Stimulated activated naive CD4-positive, alpha-beta T cell (primary cell): ENCODE measurements at places on chromosomes 6 and 20.

DNA sequence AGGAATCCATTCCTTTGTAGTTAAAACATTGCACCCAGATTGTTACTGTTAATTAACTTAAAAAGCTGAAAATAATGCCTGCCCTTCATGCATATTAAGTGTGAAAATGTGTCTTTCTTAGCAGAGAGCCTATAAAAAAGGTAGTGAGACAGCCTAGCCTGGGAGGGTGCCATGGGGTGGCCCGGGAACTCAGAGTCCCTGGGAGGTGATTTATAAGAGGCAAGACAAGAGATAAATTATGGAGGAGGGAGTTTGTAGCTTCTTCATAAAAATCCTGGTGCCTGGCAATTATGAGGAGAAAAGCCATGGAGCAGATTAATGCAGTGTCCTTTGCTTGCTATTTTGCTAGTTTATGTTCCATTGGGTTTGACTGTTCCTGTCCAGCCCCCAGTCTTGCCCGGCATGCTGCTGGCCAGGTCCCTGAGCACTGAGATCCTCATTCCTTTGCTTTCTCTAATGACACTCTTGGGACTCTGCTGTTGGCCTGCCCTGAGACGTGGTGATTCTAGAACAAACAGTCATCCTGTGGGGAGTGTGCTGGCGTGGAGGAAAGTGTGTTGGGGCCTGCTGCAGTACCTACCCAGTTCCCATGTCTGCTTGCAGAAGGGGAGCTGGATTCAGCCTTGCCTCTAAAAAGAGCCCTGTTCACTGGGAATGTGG is 4.2 kb downstream of the MLN start:
- DNase-seq: no peak

DNA sequence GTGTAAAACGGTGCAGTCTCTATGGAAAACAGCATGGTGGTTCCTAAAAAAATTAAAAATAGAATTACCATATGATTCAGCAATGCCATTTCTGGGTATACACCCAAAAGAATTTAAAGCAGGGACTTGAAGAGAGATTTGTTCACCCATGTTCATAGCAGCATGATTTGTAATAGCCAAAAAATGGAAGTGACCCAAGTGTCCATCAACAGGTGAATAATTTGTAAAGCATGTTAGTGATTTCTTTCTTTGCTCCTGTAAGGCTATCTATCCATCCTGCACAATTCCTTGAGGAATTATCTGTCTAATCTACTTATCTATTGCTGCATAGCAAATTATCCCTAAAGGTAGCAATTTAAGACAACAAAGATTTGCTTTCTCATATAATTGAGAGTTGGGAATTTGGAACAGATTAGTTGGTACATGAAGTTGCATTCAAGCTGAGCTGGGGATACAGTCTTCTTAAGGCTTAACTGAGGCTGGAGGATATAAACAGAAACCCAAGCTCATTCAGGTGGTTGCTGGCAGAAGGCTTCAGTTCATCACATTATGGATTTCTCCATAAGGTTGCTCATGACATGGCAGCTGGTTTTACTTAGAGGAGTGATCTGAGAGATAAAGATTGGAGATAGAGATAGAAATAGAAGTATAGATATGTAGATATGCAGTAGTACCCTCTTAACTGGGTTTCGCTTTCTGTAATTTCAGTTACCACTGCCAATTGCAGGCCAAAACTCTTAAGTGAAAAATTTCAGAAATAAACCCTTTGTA is 62.0 kb downstream of the IL22RA2 start:
- no peak for DNase-seq

- DNase-seq: no peak
Measured at GRCh38 chr6:123769431-123769830, 34.2 kb upstream of the NKAIN2 start.

DNA sequence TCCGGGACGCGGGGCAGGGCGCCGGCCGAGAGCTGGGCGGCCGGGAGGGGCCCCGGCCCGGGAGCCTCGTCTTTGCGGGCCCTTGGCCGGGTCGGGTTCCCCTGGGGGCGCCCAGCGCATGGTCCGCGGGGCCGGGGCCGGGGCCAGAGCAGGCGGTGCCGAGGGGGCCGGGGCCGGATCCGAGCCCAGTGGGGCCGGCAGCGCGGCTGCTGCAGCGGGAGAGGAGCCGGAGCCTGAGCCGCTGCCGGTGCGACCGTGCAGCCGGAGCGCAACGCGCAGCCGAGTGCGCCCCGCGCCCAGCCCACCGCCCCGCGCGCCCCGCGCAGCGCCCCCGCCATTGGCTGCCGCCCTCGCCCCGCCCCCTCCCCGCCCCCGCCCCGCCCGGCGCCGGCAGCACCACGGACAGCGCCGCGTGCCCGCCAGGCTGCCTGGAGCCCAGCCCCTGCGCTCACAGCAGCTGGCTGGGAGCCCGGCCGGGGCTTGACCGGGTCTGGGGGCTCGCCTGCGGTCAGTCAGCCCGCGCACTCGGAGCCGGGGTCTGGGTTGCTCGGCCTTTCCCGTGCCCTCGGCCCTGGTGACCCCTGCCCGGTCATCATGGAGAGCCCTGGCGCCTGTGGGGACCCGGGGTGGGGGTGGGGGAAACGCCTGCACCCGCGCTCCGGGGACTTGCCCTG is at the start of gene HRH3:
Gene HRH3 (minus strand): TSS at position 287 of the 674 bp plus-strand sequence. CDS start 308 bp downstream, outside the sequence.
- peak; percentile 57 for DNase-seq

- DNase-seq: no peak
Measured at GRCh38 chr6:51300510-51300909, 481.8 kb downstream of the TFAP2B start.

GRCh38 chr6:149065658-149066556 is 251.6 kb upstream of the TAB2 start:
- DNase-seq: peak; percentile 20

GRCh38 chr6:53702316-53702715 is 36.8 kb upstream of the KLHL31 start:
- no peak for DNase-seq

GRCh38 chr6:146149770-146150169 is 120.9 kb downstream of the GRM1 start:
- DNase-seq: no peak

GRCh38 chr6:170294298-170294730 is 3.4 kb upstream of the DLL1 start:
- no peak for DNase-seq

- DNase-seq: no peak
Measured at GRCh38 chr20:22617160-22617559, 32.8 kb upstream of the FOXA2 start.

GRCh38 chr6:10838794-10839333 is 525 bp upstream of the MAK start:
- no peak for DNase-seq

DNA sequence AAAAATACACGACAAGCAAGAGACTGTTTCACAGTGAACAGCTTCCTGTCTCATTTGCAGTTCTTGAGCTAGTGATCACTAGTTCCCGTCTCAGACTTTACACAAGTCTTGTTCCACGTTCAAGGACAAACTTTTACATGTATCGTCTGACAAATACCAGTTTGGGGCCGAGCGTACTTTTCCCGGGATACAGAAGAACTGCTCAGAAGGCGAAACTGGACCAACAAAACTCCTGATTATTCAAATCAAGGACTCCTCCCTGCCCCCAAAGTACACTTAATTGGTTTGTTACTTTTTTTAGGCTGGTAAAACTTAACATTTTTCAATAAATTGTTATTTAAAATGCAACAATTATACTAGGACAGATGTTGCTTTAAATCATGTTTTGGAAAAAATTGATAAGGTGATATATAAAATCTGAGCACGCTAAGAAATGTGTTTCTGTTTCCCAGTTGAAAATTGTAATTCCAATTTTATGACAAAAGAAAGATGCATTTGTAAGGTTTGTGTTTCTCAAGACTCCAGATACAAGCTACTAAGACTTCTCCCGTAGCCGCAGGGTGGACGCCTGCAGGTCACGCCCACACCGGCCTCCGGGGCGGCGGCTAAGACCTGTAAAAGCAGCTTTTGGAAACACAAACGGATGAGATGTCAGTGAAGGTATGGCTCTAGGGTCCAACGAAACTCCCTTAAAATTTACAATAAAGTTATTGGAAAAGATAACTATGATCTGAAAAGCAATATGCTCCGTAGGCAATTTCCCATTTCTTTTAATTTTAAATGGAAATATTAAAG is 16.8 kb upstream of the TCFL5 start:
- no peak for DNase-seq

GRCh38 chr6:16921399-16922110 is 160.3 kb upstream of the ATXN1 start:
- no peak for DNase-seq

- DNase-seq: no peak
Measured at GRCh38 chr6:6243846-6244245, 76.6 kb downstream of the F13A1 start.

GRCh38 chr20:4190792-4191519 is 175.6 kb upstream of the RNF24 start:
- no peak for DNase-seq

GRCh38 chr6:142300758-142301650 is 803 bp upstream of the ADGRG6 start:
- DNase-seq: no peak

GRCh38 chr6:14397518-14397901 is 279.9 kb downstream of the CD83 start:
- DNase-seq: no peak

DNA sequence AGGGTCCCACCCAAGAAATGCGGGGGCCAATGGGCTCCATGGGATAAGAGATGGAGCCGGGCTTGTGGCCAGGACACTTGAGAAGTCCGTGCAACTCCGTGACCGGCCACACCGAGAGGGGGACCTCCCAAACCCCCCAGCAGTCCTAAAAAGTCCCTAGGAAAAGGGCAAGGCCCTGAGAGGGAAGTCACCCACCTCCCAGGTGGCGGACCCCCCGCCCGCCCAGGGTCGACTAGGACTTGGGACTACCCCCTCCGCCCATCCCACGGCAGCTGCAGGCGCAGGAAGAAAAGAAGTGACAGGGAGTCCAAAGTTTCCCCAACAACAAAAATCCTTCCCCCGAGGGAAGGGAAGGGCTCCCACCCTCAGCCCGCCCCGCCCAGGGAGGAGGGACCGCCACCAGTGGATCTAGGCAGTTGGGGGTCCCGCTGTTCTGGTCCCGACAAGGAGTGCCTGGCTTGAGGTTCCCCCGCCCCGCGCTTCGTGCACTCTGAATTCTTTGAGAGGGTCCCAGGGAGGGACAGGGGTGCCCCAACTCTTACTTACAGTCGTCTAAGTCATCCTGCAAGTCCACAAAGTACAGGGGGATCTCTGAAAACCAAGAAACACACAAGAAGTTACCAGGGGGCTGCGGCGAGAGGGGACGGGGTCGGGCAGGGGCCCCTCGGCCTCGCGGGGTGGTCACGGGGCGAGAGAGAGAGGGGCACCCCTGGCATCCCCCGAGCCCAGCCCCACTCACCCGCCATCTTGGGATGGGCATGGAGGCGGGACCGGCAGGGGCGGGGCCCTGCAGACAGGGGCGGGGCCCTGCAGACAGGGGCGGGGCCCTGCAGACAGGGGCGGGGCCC is 611 bp upstream of the RAB22A start:
- peak; percentile 71 for DNase-seq

DNA sequence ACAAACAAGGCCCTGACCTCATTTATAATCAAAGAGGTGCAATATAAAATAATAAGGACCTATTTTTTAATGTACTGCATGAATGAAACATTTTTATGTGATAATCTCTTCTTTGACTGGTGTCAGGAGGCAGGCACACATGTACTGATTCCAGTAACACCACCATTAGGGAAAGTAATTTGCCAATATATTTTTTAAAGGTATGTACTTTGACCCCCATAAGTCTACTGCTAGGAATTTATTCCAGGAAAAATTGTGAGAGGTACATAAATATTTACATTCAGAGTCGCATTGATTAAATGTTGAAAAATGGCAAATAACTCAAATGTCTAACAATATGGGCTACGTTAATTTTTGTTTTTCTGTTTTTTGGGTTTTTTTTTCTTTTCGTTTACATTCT is 325.4 kb upstream of the PRDM1 start:
- no peak for DNase-seq

DNA sequence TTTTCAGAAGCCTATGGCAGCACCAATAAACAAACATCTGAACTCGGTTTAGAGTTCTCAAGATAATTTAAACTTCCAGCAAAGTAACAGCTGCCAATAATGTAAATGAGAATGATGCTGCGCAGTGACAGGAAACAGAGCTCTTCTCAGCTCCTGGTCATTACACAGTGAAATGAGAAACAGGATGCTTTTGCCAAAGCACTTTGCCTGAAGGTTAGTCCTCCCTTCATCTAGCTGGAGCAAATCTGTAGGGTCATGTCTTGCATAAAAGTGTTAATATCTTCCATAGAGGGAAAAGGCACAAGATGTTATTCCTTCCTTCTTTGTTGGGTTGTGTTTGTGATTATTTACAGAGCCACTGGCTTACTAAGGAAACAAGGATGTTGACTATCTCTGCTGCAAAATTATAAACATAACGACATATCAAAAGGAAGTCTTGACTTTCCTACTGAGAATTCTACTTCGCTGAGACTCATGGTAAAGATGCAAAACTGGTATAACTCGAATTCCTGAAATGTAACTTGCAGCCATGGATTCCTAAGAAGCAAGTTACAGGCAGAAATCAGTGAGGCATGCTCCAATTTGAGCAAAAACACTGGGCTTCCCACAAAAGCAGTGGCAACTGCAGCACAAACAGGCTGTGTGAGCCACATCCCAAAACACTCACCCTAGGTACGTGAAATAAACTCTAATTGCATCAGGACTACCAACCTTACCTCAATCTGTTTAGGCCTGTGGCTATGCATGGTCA is 102.5 kb upstream of the BEND6 start:
- DNase-seq: no peak
